ENCODE measurements at places on chromosomes 7 and 10. TPM values are rescaled to one million over a fixed set of nuclear protein-coding genes. Genes with fewer than 3 reads are reported as not detected.

The LMOD2 gene
- not detected for total RNA-seq

The ACHE gene
- 5.1 TPM for total RNA-seq

The TMEM236 gene
- 0.43 TPM for total RNA-seq

The FZD1 gene
- 3.3 TPM for total RNA-seq

The UCMA gene
- not detected for total RNA-seq

The RSPH10B gene
- total RNA-seq, result 2.1 TPM

The OR2A42 gene
- not detected for total RNA-seq

All from dermis lymphatic vessel endothelial cell (primary cell).